Stimulated activated CD4-positive, alpha-beta T cell treated with anti-CD3 and anti-CD28 coated beads, Interleukin-1b, Interleukin-23, amount 100 ng/mL, for 4 hours (primary cell): ENCODE measurements at places on chromosomes 4 and X.

DNA sequence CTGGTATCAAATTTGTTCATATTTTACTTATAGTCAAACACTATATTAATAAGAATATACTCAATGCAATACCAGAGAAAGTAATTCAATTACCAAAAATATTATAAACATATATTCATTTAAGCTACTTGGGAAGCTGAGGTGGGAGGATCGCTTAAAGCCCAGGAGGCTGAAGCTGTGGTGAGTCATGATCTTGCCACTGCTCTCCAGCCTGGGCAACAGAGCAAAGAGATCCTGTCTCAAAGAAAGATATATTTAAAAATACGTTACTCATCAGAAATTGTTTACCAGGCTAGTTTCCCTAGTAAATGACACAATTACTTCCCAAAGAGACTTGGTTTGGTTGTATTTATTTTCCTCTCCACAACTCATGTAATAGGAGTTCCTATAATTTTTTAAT, 433.6 kb downstream of the GASK1B start:
- DNase-seq: no peak

GRCh38 chrX:115183980-115184379, 5.2 kb upstream of the RBMXL3 start:
- DNase-seq: no peak

DNA sequence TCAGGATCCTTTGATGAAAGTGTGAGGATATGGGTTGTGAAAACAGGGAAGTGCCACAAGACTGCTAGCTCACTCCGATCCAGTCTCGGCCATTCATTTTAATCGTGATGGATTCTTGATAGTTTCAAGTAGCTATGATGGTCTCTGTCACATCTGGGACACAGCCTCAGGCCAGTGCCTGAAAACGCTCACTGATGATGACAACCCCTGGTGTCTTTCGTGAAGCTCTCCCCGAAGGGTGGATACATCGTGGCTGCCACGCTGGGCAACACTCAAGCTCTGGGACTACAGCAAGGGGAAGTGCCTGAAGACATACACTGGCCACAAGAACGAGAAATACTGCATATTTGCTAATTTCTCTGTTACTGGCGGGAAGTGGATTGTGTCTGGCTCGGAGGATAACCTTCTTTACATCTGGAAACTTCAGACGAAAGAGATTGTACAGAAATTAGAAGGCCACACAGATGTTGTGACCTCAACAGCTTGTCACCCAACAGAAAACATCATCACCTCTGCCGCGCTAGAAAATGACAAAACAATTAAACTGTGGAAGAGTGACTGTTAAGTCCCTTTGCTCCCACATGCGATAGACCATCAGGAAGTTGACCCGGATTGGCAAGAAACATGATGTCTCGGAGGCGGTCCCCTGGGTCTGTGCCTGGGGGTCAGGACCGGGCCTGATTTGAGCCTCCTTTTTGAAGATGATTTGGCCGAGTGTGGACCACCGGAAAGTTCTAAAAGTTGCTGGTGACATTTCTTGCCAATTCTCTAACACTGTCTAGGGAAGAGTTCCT, 22.2 kb downstream of the LIAS start:
- no peak for DNase-seq

GRCh38 chr4:15402974-15403373, 24.9 kb upstream of the C1QTNF7 start:
- no peak for DNase-seq

- no peak for DNase-seq
These were observed 25.2 kb upstream of the ANAPC4 start for GRCh38 chr4:25351777-25352416.

DNA sequence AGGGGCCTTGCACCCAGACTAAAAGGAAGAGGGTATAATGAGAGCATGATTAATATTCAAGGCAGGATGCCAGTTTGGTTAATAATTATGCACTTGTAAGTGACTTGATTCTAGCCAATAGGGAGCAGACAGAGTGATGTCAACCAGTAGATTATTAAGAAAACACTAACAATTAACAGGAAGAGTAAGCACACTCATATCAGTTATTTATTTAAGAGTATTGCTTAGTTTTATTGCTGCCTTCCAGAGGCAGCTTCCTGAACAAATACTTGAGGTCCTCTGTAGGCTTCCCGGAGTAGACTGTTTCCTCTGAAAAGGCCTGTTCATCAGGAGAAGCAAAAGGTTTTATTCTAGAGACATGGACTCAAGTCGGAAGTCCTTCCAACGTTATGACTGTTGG, 129.1 kb upstream of the AFF2 start:
- DNase-seq: no peak

DNA sequence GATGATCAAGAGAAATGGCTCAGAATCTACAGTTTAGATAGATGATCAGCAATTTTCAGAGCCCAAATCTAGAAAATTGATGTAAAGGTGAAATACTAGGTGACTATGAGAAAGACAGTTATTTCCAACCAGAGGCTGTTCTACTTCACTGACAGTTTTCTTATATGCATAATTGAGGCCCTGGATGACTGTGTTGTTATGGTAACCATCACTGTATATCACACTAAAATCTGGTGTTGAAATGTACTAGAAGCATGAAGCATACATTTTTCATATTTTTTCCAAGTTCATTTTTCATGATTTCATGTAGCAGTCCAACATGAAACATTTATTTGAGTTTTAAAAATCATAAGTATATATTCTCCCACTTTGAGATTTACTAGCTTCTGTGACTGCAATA, 87.4 kb downstream of the ATXN3L start:
- no peak for DNase-seq

- no peak for DNase-seq
These were observed 108.3 kb upstream of the SLC4A4 start for GRCh38 chr4:71230271-71231128.

- no peak for DNase-seq
These were observed 111.4 kb downstream of the CPZ start for GRCh38 chr4:8703857-8704495.

GRCh38 chr4:109752525-109752924, 22.7 kb upstream of the PLA2G12A start:
- no peak for DNase-seq

GRCh38 chr4:77203380-77204197, 46.6 kb downstream of the CCNG2 start:
- peak; percentile 61 for DNase-seq

GRCh38 chr4:169810325-169811323, 52.9 kb upstream of the HPF1 start:
- DNase-seq: peak; percentile 5

- DNase-seq: no peak
These were observed 3.7 kb downstream of the IL13RA2 start for GRCh38 chrX:115013705-115014104.

DNA sequence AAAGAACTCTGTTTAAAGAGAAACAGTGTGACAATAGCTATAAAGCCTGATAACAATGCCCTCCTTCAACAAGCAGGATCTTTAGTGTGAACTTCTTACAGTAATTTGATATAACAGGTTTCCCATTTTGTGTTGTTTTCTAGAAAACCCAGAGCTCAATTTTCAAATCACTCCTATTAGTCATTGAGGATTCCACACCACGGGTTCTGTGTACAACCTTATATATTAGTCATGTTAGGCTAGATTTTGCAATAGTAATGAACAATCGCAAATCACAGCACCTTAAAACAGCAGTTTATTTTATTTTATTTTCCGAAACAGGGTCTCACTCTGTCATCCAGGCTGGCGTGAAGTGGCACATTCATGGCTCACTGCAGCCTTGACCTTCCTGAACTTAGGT, 1020.9 kb upstream of the INTU start:
- DNase-seq: no peak

GRCh38 chr4:18508786-18509185, 487.2 kb upstream of the LCORL start:
- DNase-seq: no peak

- no peak for DNase-seq
These were observed 436.5 kb upstream of the FRG1 start for GRCh38 chr4:189504220-189504619.

- no peak for DNase-seq
These were observed 45.7 kb downstream of the SSX7 start for GRCh38 chrX:52608961-52609360.

GRCh38 chr4:157045507-157046127, 30.3 kb upstream of the GLRB start:
- DNase-seq: no peak
